ENCODE measurements at places on chromosomes 2 and 18. TPM values are rescaled to one million over a fixed set of nuclear protein-coding genes. Genes with fewer than 3 reads are reported as not detected.

STEAP3 gene
- total RNA-seq: 0.70 TPM

ALK gene
- total RNA-seq: 0.05 TPM

SRD5A2 gene
- total RNA-seq: not detected

CNGA3 gene
- total RNA-seq: not detected

AMER3 gene
- not detected for total RNA-seq

All from activated naive CD4-positive, alpha-beta T cell treated with anti-CD3 and anti-CD28 coated beads, Interleukin-2, amount 50 U/mL, for 72 hours (primary cell).